Mesothelial cell of epicardium (in vitro differentiated cells): ENCODE measurements at places on chromosomes 7 and 10.

DNA sequence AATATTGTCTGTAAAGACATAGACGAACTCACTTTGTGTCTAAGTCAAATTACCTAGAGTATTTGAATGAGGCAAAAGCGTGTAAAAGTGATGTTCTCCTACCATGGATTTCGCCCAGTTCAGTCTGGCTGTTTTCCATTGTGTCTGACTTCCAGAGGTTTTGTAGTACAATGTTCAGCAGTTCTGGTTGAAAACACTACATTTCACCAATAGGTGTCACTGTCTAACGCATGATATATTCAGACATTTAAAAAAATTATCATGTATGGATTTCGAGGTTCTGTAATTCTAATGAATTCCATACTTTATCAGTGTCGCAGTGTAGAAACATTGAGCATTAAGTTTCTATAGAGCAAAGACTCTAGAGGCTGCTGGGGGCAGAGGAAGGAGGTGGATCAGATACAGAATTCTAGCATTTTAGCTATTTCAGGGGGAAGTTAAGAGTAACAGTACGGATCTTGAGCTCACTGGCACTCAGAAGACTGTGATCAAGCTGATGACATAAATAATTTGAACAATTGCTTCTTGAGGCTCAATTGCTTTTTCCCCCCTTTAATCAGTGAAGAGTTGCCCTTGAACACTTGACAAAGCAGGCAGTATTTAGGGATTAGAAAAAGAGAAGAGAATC is 196.9 kb upstream of the RHOBTB1 start:
- H3K27me3 ChIP-seq, result no peaks in the 10 kb centered on the region
- H3K27ac ChIP-seq, result peak overlapping the region; percentile 50
- DNase-seq, result no peak
- peaks cover 22% of the 10 kb centered on the region for H3K4me1 ChIP-seq

GRCh38 chr10:112185959-112186358 is 2.4 kb upstream of the GPAM start:
- H3K27ac ChIP-seq, result no peak overlapping the region
- no peak overlapping the region for H3K4me3 ChIP-seq
- peaks cover 16% of the 10 kb centered on the region for H3K4me1 ChIP-seq

DNA sequence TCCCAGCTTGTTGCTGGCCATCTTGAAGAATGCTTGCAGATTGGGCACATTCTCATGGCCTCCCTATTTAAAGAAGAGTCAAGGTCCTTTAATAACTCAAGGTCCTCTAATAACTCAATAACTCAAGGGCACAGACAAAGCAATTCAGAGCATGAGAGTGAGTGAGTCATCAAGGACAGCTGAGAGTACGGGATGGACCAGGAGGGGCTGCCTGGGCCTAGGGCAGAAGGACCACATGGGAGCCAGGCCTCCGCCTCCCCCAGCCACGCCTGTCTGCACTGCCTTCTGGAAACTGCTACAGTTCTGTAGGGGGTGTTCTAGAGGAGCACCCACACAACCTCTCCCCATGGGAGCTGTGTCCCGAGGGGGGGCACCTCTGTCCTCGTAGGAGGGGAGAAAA is 48.9 kb downstream of the ZNF503 start:
- DNase-seq, result peak; percentile 37
- H3K4me3 ChIP-seq, result no peak overlapping the region
- H3K36me3 ChIP-seq, result peaks cover 2% of the 10 kb centered on the region

- no peak for DNase-seq
- peaks cover 33% of the 10 kb centered on the region for H3K27me3 ChIP-seq
- no peak overlapping the region for H3K27ac ChIP-seq
- H3K4me3 ChIP-seq, result no peak overlapping the region
- H3K36me3 ChIP-seq, result peaks cover 2% of the 10 kb centered on the region
Measured at GRCh38 chr10:125679436-125679835, 3.5 kb downstream of the TEX36 start.

GRCh38 chr10:86798025-86798424 is 41.6 kb downstream of the BMPR1A start:
- H3K27me3 ChIP-seq, result no peaks in the 10 kb centered on the region
- no peak overlapping the region for H3K27ac ChIP-seq
- peaks cover 3% of the 10 kb centered on the region for H3K36me3 ChIP-seq
- H3K4me1 ChIP-seq, result peaks cover 37% of the 10 kb centered on the region
- DNase-seq, result no peak

DNA sequence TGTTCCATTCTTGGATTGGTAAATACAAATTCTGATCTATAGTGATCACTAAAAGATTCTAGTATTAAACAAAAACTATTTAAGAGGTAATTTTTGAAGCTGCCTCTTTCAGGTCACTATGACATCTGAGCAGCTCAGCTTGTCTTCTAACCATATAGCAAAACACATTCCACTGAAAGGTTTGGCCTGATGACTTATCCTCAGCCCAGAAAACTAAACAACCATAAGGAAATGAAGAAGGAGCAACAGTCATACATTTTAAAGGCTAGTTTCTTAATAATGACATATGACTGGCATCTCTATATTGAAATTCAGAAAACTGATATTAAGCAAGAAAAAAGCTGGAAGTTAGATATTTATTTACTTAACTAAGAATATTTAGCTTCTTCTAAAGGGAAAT is 24.6 kb downstream of the NT5C2 start:
- no peaks in the 10 kb centered on the region for H3K27me3 ChIP-seq
- DNase-seq, result no peak
- peak overlapping the region; percentile 37 for H3K27ac ChIP-seq
